Dermis blood vessel endothelial cell (primary cell): ENCODE measurements at places on chromosomes 11 and 22.

DNA sequence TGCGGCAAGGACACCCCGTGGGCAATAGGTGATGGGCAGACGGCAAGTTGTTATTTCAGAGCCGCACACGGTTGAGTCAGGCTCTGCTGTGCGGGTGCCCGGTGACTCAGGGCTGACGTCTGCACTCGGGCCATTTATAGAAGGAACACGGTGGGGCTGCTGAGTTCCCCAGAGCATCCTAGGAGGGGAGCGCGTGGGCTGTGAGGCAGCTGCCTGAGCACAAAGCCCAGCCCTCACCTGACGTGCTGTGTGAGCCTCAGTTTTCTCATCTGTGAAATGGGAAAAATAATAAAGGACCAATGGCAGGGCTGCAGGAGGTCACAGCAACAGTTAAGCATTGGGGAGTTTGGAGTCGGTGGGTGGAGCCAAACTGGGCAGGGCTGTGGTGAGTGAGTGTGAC is 11.3 kb upstream of the RHOD start:
- DNase-seq = peak; percentile 57

GRCh38 chr11:72235351-72236057 is 8.5 kb downstream of the PHOX2A start:
- DNase-seq = no peak

DNA sequence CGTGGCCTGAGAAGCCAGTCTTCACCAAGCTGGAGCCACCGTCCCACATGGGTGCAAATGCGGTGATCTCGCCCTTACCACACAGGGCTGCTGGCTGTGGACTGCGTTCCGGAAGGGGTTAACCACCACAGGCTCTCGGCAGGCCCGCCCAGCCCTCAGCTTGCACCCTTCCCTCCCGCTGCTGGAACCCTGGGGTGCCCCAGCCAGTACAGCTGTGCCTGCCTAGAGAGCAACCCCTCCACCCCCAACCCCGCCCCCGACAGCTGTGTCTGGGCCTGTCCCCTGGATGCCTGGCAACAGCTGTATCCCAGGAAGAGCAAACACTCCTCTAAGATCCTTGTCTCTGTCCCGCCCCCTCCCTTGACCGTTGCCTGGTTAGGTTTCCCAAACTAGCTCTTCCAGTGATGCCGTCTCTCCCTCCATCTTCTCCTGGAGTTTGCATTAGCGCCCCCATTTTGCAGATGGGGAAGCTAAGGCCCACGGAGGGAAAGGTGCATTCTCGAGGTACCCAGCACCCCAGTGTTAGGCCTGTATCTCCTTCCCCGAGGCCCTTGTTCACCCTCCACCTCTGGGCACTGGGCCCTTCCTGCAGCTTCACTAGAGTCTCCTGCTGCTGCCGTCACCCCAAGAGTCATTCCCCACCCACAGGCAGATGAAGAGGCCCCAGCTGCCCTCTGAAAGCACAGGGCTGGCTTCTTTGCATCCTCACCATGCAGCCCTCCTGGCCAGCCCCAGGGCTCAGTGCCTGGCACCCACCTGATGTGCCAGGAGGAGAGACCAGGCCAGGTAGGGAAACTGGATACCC is 12.6 kb upstream of the COX8A start:
- DNase-seq = no peak

DNA sequence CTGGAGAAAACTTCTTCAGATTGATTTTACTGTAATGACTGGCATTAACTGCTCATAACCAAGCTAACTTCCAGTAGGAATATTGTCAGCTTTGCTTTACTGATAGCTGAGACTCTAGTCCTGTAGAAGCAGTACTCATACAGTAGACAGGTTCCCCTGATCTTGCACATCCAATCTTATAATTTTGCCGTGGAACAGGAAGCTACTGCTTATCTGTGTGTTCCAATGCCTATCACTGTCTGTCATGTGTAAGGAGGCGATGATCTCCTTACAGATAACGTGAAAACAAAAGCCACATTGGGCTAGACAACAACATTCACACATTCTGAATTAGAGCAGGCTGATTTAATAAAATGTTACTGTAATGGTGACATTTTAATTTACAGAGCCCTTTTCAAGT is 13.2 kb downstream of the HSD17B12 start:
- no peak for DNase-seq

GRCh38 chr22:41504816-41505215 is 35.9 kb downstream of the ACO2 start:
- no peak for DNase-seq

DNA sequence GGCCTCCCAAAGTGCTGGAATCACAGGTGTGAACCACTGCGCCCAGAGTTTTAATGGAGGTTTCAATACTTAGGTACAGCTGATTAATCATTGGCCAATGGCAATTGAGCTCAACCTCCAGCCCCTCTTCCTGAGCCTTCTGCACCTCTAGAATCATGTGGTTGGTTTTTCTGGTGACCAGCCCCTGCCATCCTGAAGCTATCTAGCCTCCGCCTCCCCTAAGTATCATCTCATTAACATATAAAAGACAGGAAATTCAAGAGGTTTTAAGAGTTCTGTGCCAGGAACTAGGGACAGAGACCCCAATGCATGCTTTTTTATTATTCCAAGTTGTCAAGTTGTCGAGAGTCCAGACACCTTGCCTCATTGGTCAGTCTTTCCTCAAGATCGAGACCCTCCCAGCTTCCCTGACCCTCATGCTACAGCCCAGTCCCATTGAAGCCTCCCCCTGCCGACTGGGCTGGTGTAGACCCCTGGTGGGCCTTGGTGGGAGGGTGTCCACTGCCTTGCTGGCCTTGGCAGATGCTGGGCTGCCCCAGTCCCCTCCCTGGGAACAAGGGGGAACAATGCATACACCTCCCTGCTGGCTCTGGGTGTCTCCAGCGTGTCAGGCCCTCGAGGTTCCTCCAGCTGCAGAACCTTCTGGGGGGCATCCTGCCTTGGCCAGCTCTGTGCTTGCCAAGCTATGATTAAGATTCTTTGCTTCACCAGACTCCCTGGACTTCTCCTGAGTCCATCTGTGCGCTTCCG is 148.0 kb downstream of the CTTN start:
- DNase-seq = no peak

DNA sequence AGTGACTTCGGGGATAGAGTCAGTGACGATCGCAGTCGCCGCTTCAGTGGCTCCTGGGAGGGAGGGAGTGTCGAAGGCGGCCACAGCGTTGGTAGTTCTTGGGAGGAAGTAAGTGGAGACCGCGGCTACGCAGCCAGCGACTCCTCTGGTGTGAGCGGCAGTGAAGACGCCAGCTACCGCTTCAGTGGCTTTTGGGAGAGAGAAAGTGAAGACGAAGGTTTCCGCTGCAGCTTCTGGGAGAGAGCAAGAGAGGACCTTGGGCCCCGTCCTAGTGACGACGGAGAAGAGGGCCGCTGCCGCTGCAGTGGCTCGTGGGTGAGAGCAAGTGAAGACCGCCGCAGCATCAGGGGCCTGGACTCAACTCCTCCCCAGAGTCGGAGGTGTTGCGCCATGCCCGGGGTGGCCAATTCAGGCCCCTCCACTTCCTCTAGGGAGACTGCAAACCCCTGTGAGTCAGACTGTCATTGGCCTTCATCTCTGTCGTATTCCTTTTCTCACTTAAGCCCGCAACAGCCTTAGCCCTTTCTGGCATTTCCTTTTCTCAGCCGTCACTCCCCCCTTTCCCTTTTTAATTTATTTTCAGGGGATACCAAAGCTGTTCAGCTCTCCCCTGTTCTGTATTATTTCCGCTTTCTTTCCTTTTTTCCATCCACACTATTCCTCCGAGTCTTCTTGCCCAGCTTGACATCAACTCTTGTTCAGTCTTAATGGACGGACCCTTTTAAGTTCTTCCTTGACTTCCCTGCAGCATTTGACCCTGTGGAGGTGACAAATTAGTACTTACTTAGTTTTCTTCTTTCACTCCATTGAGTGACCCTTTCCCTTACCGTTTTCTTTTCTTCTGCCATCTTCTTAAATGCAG is 1.0 kb downstream of the ANKRD42 start:
- peak; percentile 62 for DNase-seq

- peak; percentile 43 for DNase-seq
Observed at GRCh38 chr11:72353861-72354260, 80.5 kb downstream of the CLPB start.

DNA sequence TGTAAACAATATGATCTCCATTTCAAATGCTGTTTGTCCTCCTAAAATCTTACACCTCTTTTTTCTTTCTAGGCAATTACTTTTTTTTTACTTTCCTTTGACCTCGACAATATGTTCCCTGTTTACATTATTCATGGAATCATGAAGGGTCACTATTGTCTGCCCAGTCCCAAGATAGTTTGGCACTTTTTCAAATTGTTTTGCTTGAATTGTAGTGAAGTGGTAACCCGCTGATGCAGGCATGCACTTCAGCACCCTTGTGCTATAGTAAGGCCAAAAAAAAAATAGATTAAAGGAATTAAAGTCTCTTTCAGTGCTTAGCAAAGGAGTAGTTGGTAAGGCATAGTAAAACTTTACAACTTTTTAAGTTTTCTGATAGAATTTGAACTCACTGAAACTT is 90.9 kb downstream of the PAX6 start:
- DNase-seq = peak; percentile 4

GRCh38 chr22:24412274-24412673 is 15.1 kb upstream of the ADORA2A start:
- no peak for DNase-seq

- no peak for DNase-seq
Observed at GRCh38 chr11:126523441-126524205, 168.1 kb downstream of the ST3GAL4 start.

GRCh38 chr11:1480555-1481482 is 5.8 kb downstream of the MOB2 start:
- DNase-seq = no peak

- DNase-seq = no peak
Observed at GRCh38 chr11:17861036-17861755, 126.6 kb downstream of the KCNC1 start.

DNA sequence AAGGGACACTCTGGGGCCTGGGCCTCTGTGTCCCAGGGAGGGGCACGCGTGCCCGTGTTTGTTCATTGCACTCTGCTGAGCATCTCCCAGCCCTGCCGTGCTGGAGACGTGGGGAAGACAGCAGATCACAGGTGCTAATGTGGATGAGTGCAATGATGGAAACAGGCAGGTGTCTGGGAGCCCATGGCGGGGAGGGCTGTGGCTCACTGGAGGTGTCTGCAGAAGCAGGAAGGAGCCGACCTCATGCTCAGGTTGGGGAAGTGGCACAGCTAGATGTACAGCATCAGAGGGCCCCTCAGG is 7.9 kb downstream of the TMEM258 start:
- DNase-seq = no peak

- DNase-seq = no peak
Observed at GRCh38 chr11:96736601-96737000, 346.8 kb downstream of the JRKL start.

DNA sequence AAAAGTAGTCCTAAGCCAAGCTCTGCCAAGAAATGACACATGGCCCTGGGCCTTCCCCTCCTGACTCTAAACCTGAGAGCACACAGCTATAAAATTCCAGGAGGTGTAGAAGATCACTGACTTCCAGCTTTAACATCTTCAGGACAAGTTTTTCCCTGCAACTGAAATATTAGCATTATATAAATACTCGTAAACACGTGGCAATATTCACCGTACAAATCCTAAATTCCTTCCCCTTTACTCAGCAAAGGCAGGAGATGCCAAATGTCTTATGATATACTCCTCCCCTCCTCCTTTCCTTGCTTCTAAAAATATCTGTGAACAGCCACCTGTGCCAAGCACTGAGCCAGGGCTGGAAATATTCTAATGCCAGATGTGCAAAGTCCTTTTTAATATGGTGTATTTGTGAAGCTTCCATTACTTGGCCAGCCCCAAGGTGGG is 194.0 kb downstream of the LARGE1 start:
- no peak for DNase-seq

DNA sequence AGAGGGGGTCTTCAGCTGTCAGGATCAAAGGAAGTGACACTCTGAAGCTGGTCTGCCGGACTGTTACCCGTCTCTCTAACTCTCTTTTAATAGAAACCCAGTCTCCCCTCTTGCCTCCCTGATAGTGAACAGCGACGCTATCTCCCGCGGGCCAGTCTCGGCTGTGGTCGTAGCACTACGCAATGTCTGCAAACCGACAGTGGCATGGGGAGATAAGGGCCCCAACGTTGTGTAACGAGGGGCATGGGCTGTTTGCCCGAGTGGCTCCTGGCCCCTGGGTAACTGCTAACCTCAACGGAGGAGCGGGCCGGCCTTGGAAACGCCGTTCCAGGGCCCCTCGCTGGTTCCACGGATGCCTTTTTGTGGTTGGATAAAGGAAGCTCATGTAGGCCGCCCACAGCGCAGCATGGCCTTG is 23.3 kb downstream of the ZBTB16 start:
- DNase-seq = no peak

DNA sequence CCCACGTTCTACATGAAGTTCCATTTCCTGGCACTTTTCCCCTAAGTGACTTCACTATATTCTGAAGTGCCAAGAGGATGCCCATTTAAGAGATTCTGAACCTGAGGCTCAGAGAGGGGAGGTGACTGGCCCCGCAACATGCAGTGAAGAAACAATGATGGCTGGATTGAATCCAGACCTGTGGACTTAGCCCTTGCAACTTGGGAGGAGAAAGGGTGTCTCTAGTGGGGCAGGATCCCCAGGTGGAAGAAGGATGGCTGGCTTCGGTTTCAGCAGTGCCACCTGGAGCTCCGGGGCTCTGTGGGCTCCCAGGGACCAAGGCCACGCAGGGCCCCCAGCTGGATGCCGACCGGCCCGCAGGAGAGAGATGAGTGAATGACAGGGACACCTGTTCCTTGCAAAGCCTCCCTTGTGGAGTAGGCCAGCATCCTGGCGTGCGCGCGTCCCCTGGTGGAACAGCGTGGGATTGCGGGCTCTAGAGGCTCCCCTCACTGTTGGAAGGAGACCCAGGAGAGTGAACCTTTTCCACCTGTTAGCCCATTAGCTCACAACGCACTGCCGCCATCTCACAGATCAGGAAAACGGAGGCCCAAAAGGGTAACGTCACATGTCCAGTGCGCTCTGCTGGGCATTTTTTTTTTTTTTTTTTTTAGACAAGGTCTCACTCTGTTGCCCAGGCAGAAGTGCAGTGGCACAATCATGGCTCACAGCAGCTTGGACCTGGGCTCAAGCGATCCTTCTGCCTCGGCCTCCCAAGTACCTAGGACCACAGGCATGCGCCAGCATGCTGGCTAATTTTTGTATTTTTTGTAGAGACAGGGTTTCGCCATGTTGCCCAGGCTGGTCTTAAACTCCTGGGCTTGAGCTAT is 104.7 kb downstream of the KIAA1671 start:
- peak; percentile 77 for DNase-seq

DNA sequence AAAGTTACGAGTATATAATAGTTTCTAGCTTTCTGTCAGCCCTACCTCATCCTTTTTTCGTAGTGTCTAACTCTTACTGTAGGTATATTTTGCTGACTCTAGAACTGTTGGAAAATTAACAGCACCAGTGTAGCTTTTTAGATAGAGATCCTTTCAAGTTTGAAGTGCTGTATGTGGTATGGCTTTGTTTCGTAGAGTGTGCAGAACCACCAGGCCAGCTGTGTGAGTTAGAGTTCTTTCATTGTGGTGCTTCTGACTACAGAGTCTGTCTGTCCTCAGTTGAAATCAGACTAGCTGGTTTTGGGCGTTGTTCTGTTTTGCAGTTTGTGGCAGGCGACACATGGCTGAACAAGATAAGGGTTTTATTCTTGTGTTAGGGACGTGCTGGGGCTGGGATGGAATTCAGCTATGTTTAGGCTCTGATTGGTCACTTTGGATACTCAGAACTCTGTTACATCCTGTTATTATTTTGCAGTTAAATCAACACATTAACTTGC is 3.2 kb downstream of the ARHGEF12 start:
- peak; percentile 55 for DNase-seq

GRCh38 chr11:65446446-65447277 is 24.1 kb downstream of the NEAT1 start:
- peak; percentile 49 for DNase-seq

- DNase-seq = no peak
Observed at GRCh38 chr22:38971202-38971601, 10.9 kb upstream of the APOBEC3B start.
